Foreskin fibroblast (primary cell): ENCODE measurements at places on chromosomes 7 and 10.

DNA sequence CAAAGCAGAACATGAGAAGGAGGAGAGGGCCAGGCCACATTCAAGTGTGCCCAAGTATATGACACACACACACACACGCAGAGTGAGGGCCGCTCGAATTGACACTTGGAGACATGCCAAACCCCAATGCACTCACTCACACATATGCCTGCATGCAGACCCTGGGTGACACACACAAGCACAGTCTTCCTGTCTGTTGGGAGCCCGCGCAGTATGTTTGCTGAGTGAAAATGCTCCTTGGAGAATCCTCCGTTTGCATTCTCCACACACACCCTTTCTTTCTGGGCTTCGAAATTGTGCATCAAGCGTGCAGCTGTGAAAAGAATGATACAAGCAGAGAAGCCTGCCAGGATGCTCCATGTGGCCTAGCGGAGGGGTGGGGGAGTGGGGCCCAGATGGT, 120.9 kb downstream of the PLXNA4 start:
- DNase-seq: no peak

GRCh38 chr10:78302739-78302988, 269.0 kb downstream of the RPS24 start:
- DNase-seq: no peak

- DNase-seq: peak; percentile 26
Observed at GRCh38 chr7:92448205-92448747, 994 bp downstream of the GATAD1 start.

- peak; percentile 61 for DNase-seq
Observed at GRCh38 chr10:61902445-61903220, 1.1 kb downstream of the ARID5B start.

DNA sequence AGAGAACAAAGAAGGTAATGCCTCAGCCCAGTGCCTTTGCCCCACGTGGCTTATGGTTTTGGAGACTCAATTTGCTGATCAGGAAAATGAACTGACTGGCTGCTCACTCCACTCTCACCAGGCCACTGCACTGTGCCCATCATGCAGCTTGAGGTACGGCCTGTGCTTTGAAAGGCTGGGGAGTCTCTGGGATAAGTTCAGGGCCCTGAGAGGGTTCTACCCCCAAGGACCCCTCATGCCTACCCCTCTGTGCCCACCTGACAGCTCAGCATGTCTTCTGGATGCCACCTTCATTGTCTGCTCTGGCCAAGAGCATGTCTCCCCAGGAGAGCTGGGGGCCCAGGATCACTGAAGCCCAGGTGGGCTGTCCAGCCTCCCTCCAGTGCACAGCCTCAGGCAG, 45.5 kb upstream of the ZNF722 start:
- no peak for DNase-seq

GRCh38 chr7:77791336-77791735, 6.9 kb downstream of the TMEM60 start:
- no peak for DNase-seq

- DNase-seq: no peak
Observed at GRCh38 chr7:95041031-95041430, 133.6 kb downstream of the PPP1R9A start.

- DNase-seq: no peak
Observed at GRCh38 chr7:159120540-159120919, 24.1 kb downstream of the VIPR2 start.

- DNase-seq: peak; percentile 18
Observed at GRCh38 chr7:93092757-93093370, 24.9 kb downstream of the SAMD9 start.

DNA sequence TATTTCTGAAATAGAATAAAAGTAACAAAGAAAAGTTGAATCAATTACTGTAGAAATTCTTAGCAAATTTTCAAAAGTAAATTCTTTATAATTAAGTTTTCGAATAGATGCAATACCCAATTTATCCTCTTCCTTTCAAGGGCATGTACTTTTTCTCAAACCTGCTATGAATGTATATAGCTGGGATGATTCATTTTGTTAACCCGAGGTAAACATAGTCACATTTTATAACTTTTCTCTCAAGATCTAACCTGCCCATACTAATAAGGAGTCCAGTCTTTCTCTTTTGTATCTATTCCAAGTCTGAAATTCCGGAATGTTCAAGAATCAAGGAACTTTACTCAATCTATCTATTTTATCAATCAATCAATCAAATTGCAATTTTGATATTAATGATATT, 1072.9 kb downstream of the REEP3 start:
- no peak for DNase-seq

- no peak for DNase-seq
Observed at GRCh38 chr7:133299676-133300075, 46.8 kb downstream of the EXOC4 start.

GRCh38 chr7:30893357-30893756, 18.3 kb upstream of the AQP1 start:
- peak; percentile 41 for DNase-seq

DNA sequence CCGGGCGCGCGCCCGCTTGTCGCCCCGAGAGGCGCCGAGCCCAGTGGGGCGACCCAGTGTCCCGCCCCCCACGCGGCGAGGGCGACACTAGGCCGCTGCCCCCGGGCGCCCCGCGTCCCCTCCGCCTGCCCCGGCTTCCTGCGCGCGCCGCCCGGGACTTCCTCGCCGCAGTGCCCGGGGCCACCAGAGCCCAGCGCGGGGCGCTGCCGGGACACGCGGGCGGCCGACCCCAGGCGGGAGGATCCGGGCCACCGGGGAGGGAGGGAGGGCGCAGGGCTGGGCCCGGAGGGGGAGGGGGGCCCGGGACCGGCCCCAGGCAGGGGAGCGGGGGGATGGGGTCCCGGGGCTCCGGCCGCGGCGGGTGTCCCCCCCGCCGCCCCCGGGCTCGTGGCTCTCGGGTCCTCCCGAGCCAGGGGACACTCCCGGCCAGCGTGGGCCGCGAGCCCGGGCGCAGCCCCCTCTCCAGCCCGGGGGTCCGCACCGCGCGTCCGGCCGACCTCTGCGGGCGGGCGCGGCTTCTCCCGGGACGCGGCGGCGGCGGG, 435 bp upstream of the PWWP2B start:
- peak; percentile 81 for DNase-seq

- no peak for DNase-seq
Observed at GRCh38 chr10:95635319-95635733, 21.2 kb downstream of the ALDH18A1 start.

- no peak for DNase-seq
Observed at GRCh38 chr7:98251231-98251600, 816 bp downstream of the TECPR1 start.

DNA sequence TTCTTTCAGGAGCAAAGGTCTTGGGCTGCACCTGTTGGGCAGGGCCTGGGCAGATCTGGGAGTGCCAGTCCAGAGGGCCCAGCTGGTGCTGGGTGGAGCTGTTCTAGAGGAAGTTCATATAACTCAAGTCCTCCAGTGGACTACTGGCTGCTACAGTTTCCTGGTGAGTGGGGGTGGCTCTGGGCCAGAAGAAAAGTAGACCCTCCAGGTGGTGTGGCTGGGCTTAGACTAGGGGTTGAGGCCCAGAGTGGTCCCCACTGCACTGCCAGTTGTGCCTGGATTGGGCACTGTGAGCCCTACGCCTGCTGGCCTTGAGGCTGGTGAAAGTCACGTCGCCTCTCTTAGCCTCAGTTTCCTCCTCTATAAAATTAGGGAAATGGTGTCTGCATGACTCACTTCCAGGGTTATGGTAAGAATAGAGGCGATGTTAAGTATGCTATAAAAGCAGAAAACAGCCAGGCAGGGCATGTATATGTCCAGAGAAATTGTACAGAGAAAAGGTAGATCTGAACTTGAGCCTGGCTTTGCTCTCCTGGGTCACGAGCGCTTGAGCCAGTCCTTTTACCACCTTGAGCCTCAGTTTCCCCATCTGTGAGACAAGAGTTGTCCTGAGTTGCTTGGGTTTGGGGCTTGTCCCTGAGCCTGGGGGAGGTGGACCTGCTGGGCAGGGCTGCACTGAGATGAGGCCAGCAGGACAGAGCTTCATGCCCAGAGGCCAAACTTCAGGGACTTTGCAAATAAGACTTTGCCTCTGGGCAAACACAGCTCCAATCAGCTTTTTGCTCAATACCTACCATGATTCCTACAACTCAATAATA, 3.8 kb upstream of the CLDN3 start:
- no peak for DNase-seq

GRCh38 chr10:105138358-105138757, 497.3 kb downstream of the SORCS3 start:
- no peak for DNase-seq

GRCh38 chr10:125777806-125778205, 2.2 kb upstream of the MMP21 start:
- no peak for DNase-seq

GRCh38 chr10:26586211-26586610, 111.3 kb upstream of the PDSS1 start:
- no peak for DNase-seq

DNA sequence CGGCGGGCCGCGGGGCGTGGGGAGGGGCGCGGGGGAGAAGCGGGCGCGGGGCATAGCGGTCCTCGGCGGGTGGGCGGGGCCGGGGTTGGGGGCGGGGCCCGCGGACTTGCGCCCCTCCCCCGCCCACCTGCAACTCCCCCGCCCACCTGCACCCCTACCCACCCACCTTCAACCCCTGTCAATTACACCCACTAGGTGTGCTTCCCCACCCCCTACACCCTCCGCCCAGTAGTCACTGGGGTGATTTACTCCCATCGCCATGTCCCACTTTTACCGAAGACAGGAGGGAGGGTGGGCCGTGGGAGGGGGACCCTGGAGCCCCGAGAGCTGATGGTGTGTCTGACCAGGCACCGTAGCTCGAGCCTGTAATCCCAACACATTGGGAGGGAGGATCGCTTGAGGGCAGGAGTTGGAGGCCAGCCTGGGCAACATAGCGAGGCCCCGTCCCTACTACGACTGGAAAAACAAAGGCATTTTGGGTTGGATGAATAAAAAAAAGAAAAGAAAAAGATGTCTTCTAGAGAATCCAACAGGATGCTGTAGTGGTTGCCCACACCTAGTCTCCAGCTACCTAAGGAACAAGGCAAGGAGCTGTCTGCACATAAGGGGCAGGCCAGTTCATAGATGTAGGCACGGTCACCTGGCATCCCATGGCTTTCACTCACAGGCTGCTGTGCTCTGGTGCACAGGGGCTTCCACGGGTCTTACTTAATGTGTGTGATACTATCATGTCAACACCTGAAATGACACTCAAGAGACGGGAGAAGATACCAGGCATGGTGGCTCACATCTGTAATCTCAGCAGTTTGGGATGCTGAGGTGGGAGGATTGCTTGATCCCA, 761 bp downstream of the KCTD7 start:
- DNase-seq: peak; percentile 16

GRCh38 chr7:20089431-20089830, 127.8 kb downstream of the MACC1 start:
- DNase-seq: no peak

DNA sequence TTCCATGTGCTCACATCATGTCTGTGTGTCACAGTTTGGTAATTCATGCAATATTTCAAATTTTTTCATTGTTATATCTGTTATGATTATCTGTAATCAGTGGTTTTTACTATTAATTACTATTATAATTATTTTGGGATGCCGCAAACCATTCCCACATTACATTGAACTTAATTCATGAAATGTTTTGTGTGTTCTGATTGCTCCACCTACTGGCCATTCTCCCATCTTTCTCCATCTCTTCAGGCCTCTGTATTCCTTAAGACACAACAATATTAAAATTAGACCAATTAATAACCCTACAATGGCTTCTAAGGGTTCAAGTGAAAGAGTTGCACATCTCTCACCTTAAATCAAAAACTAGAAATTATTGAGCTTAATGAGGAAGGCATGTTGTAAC, 398.5 kb downstream of the PCDH15 start:
- no peak for DNase-seq

- DNase-seq: no peak
Observed at GRCh38 chr10:49169776-49170175, 18.4 kb downstream of the TMEM273 start.

DNA sequence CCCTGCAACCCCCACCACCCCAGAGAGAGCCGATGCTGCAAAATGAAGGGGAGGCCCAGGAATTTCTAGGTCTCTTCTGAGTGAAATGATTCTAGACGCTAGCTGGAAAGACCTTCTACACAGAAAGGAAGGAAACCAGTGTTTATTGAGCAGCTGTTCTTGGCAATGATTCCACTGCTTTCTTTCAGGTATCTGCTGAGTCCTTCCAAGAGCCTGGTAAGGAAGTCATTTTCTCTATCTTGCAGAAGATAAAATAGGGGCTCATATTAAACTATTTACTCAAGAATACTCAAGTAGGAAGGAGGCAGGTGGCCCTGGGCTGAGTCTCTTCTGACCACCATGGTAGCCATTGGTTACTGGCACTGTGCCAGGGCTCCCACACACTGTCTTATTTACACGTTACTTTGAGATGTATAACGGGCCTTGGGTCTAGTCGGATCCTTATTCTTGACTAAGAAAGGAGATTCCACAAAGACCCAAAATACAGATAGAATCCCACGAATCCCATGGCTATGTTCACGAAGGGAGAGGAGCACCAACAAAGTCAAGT, 112.1 kb downstream of the GALNT11 start:
- DNase-seq: no peak

DNA sequence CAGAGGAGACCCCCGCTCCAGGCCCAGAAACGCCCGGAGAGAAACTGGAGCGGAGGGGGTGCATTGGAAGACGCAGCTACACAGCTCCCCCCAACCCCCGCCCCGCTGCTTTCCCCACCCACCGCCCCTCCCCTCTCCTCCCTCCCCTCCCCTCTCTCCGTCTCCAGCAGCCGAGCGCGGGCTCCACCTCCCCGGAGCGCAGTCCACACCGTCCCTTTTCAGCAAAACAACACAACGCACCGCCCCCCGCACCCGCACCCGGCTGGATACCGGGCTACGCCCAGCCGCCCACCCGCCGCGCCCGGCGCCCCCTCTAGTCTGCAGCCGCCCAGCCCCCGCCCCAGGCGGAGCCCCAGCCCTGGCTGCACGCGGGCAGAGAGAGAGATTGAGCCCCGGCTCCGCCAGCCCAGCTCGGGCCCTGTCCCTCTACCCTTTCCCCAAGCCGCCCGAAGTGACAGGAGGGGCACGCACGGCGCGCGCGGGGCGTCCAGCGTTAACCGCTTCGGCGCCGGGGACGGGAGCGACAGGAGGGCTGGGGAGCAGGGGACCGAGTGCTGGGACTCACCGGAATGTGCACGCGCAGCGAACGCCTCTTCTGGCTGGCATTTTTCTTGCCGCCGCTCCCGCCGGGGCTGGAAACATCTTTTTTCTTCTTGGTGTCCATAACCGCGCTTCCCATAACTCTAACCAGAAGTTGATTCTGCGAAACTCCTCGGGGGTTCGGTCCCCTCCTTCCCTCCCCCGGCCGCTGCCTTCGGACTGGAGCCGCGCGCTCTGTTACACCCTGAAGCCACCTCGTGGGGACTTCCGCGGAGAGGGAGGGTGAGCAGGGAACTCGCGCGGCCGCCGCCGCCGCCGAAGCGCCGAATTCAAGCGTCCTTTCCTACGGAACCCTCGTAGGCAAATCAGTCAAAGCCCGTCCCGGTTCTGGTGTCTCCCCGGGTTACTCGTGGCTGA, 695 bp downstream of the PRKAG2 start:
- DNase-seq: peak; percentile 60

GRCh38 chr7:158357898-158358821, 229.5 kb downstream of the PTPRN2 start:
- no peak for DNase-seq

GRCh38 chr7:28956608-28957063, 1.5 kb downstream of the TRIL start:
- peak; percentile 61 for DNase-seq
